ENCODE measurements at places on chromosomes 6 and 20. TPM values are rescaled to one million over a fixed set of nuclear protein-coding genes. Genes with fewer than 3 reads are reported as not detected.

Gene LZTS3
- 18.5 TPM for total RNA-seq

DNA sequence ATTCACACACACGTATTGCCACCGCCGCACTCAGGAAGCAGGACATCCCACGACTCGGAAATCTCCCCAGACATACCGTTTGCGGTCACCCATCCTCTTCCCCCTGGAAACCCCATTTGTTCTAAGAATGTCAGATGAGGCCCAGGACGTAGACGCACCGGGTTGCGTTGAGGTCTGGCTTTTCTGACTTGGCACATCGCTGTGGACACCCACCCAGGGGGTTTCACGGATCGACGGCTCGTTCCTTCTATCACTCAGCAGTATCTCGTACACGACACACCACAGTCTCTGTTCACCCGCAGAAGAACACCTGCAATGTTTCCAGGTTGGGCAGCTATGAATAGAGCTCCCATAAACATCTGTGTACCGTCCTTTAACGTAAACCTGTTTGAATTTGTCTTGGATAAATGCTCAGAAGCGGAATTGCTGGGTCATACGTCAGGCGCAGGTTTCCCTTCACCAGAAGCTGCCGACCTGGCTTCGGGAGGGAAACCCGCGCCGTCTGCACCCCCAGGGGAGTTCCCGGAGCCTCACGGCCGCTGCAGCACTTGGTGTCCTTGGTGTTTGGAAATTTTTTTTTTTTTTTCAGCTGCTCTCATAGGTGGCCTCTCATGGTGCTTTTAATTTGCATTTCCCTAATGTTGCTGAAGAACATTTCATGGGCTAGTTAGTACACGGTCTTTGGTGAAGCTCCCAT, 9.3 kb upstream of the EEF1A2 start:
- DNase-seq, result no peak

- no peak for DNase-seq
Measured at GRCh38 chr6:81194374-81194773, 558.1 kb downstream of the TENT5A start.

DNA sequence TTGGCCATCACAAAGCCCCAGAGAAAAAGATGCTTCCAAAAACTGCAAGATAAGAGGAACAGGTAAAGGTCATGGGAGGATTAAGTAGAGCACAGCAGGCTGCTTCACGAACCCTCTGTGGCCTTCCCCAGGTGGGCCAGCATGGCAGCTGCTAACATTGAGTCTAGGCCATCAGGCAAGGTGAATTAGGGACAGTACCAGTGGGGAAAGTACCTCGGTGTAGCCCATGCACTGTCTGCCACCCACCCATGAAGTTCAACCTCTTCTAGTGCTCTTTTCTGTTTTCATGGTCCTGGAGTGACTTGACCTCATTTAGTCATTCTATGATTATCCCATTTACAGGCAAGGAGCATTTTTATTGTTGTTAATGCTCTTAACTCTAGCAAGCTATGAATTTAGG, 108.6 kb upstream of the DUSP22 start:
- DNase-seq, result no peak

GRCh38 chr6:128914051-128914450, 31.1 kb downstream of the LAMA2 start:
- DNase-seq, result no peak

DNA sequence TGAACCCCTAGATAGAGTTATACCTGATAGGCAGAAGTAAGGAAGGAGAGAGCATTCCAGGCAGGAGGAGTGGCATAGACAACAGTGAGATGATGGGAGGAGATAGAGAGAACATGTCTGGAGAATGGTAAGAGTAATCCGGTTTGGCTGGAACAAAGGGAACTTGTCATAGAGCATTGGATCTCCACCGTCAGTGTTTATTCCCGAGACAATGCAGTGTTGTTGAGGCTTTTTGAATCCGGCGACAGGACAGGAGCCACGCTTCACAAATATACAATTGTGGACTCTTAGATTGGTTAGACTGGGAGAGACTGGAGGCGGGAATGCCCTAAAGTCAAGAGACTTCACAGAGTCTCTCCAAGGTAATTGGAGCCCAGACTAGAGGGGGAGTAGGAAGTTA, 119.8 kb downstream of the ANKS1A start:
- DNase-seq, result no peak

- DNase-seq, result no peak
Measured at GRCh38 chr6:78713564-78713963, 153.8 kb upstream of the IRAK1BP1 start.

- DNase-seq, result no peak
Measured at GRCh38 chr6:137013738-137014602, 30.8 kb downstream of the IL20RA start.

Gene TMEM200A
- 4.3 TPM for total RNA-seq

DNA sequence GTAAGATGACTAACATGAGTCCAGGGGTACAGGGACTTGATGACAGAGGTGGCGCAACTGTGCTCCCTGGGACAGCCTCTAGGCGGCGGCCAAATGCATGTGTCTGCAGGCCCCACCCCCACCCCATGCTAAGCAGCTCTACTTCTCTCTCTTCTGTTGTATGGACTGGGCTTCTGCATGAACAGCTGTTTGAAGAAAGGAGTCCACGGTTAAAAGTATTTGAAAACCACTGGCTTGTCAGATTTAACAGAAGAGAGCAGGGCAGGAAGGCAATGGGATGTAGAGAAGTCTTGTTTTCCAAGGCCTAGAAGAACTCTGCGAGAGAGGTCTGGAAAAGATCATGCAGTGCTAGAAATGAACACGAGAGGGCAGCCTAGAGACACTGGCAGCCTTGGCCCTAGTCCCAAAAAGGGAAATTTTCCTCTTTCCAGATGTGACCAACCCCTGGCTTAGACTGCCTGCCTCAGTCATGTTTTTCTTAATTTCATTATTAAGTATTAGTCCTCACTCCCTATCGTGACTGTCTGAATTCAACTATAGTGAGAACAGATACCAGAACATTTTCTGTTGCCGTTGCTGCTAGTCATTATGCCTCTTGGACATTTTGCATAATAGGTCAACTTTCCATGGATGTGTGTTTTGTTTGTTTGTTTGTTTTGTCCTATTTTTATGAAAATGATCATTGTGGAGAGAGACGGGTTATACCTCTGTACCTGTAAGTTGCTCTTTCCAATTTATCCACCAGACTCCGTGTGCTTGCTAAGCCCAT, 265.0 kb downstream of the ADGRG6 start:
- DNase-seq, result no peak

Gene ZNF341
- 5.6 TPM for total RNA-seq

DNA sequence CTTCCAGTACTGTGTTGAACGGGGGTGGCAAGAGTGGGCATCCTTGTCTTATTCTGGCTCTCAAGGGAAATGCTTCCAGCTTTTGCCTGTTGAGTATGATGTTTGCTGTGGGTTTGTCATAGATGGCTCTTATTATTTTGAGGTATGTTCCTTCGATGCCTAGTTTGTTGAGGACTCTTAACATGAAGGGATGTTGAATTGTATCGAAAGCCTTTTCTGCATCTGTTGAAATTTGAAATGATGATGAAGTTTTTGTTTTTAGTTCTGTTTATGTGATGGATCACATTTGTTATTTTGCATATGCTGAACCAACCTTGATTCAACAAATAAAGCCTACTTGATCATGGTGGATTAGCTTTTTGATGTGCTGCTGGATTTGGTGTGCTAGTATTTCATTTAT, 48.0 kb downstream of the RPRD1B start:
- no peak for DNase-seq

GRCh38 chr6:107330168-107330567, 129.2 kb downstream of the PDSS2 start:
- DNase-seq, result peak; percentile 49

Gene PSORS1C1
- total RNA-seq, result 10.5 TPM

GRCh38 chr6:41111017-41111416, 38.2 kb downstream of the NFYA start:
- DNase-seq, result no peak

GRCh38 chr6:7086488-7086887, 21.3 kb upstream of the RREB1 start:
- DNase-seq, result peak; percentile 67

DNA sequence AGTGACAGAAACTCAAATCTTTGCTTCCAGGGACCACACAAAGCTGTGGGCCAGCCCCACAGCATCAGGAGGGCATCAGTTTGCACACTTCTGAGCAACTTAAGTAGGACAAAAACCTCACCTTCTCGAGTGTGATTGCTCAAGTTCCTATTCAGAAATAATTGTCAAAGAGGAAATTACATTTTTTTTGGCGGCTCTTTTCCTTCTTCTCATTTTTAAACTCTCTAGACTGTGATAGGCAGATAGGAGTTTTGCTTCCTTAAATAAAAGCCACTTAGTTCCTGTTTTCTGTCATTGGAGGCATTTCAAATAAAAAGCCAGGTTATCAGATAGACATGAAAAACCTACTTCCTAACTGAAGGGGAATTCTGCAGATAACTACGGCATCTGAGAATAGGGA, 11.2 kb upstream of the TAGAP start:
- no peak for DNase-seq
